ENCODE measurements at places on chromosomes 5 and 9.

DNA sequence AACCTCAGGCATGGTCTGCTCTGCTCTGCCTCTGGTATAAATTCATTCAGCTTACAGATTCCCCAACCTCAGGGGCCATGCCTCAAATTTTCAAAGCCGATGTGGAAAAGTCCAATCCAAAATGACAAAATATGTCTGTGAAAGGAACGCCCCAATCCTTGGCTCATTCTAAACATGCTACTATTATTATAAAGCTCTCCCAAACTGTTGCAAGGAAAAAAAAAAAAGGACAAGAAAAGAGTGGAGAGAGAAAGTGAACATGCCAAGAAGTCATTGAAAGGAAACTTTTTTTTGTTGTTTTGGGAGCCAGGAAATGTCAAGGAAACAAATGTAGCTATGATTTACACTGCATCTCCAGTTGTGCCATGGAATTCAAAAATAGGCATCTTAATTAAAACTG lies 3.8 kb downstream of the COL23A1 start:
- DNase-seq: no peak

- DNase-seq: peak; percentile 40
Observed at GRCh38 chr5:142716963-142717362, 31.1 kb upstream of the FGF1 start.

DNA sequence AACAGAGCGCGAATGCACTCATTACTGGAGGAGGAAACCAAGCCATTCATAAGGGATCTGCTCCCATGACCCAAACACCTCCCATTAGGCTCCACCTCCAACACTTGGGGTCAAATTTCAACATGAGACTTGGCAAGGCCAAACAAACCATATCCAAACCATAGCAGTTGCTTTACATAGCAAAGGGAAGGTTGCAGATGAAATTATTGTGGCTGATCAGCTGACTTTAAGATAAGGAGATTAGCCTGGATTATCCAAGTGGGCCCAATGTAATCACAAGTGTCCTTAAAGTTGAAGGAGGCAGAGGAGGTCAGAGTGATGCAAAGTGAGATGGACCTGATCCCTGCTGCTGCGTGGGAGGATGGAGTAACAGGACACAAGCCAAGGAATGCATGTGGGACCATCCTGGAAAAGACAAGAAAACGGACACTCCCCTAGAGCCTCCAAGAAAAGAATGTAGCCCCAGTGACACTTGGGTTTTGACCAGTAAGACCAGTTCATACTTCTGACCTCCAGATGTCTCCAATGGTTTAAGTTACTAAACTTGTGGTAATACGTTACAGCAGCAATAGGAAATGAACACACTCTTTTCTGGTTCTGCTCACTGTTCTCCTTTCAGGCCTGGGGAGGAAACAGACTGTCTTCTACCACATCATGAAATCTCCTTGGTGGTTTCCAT lies 167.3 kb downstream of the GNAQ start:
- peak; percentile 63 for DNase-seq

- no peak for DNase-seq
Observed at GRCh38 chr5:164651546-164652275, 1146.3 kb downstream of the MAT2B start.

DNA sequence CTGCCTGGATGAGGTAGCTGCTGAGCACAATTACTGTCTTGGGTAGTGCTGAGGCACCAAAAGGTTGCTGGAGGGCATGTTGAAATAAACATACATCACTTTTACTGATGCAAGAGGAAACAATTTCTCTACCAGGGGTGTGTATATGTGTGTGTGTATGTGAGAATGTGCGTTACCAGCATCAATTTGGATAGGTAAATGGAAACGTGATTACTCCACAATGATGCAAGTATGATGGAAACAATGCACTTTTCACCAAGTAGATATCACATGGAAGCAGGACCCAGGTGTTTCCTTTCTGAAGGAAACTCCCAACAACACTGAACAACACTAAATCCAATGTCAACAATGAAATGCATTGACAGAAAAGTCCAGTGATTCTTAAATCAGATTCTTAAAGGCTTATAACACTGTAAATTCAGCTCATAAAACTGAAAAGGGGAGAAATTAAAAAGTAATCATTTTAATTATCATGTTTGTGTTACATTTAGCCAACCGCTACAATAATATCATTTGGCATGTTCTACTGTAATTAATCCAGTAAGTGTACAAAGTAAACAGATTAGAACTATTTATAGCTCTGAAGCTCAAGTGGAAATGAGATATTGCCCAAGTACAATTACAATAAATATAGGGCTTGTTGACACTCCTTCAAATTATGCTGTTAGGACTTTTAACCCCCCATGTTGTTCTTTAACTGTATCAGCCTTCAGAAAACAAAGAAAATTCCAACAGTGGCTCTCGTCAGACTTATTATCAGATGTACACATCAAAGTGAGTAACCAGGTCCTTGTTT lies 25.3 kb downstream of the YIPF5 start:
- DNase-seq: no peak

DNA sequence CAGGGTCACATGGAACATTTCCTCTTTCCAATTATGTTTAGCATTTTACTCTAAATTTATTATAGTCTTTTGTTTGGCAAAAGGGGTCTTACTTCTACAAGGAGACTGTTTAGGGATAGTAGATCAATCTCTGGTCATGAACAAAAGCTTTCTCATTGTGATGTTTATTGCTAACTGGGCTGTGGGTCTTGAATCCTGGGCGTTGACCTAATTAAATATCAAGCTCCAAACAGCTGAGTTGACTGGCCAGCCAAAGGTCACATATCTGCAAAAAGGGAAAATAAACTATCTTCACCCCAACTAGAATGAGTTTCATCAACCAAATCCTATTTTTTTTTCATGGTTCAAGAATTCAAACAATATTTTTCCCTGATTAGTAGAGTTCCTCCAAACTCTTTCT lies 245.4 kb upstream of the TUT7 start:
- DNase-seq: no peak

DNA sequence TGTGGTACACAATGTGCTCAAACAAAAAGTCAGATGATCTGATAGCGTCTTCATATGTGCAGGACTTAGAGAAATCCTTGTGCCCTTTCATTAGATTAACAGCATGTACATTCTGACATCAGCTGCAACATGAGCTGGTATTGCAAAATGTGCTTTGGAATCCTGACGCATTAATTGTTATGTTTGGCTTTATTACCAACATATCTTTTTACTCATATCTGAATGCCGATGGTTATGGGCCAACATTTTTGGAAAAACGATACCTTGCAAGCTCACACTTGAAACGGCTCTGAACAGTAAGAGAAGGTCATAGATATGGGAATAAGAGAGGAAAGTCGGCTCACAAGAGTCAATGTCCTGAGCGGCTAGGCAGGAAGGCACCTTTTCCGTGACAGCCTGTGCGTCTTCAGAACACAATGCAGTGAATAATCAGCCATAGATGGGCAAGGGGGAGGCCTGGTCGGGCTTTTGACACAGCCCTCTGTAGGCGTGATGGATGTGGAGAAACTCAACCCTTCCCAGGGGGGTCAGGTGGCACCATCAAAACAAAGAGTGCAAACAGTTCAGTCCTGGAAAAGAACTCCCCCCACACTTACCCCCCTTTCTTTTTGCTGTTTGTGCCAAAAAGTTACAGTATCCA lies 36.4 kb upstream of the GAS1 start:
- no peak for DNase-seq

DNA sequence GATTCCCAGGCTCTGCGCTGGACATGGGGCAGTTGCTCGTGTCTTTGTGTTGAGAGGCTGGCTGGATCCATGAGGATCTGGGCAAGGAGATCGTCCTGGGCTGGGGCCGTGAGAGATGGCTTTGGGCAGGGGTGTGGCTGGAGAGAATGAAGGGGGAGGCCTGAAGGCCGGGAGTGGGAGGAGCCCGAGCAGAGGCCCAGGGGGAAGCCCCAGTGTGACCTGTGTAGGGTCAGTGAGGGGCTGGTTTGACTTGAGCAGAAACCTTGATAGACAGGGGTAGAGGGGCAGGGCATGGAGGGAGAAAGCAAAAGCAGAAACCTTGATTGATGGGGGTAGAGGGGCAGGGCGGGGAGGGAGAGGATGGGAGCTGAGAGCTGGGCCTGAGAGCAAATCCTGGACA lies 54.4 kb upstream of the ASS1 start:
- no peak for DNase-seq

- DNase-seq: no peak
Observed at GRCh38 chr5:59126708-59127573, 544.1 kb downstream of the RAB3C start.

DNA sequence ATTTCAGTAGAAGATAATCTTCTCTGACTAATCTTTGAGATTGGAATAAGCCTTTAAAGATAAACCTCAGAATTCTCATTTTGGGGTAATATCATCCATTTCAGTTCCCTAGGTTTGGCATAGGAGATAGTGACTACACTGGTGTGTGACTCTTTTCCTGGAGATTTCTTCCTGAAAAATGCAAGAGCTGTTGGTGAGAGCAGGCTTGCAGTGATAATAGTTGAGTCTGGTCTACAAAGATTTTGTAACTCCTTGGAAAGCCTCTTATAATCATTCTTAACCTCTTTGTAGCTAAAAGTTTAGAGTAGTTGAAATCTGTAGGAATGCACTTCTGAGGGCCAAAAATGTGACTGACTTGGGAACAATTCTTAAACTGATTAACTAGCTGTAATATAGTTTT lies 23.4 kb downstream of the RANBP17 start:
- no peak for DNase-seq

DNA sequence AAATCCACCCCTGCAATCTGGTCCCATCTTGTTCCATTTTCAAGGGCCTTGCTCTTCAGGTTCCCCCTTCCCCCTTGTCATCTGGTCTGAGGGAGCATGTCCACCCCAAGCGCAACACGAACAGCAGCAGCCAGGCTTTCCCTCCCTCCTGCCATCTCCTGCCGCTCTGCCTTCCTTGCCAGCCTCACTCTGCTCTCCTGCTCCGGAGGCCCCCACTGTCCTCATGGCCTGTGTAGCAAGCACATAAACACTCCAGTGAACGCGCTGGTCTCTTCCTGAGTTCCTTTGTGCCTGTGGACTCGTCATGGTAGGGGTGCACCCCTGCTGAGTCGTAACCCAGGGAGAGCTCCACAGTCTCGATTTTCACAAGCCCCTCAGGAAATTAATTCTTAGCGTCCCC lies 29.9 kb downstream of the TENT4A start:
- no peak for DNase-seq

GRCh38 chr5:14268738-14269137 lies 125.6 kb downstream of the TRIO start:
- no peak for DNase-seq

- no peak for DNase-seq
Observed at GRCh38 chr9:129473523-129474244, 147.2 kb downstream of the C9orf50 start.

GRCh38 chr5:36948041-36948440 lies 71.5 kb downstream of the NIPBL start:
- DNase-seq: no peak

GRCh38 chr9:89387197-89387849 lies 69.0 kb downstream of the SECISBP2 start:
- DNase-seq: no peak

DNA sequence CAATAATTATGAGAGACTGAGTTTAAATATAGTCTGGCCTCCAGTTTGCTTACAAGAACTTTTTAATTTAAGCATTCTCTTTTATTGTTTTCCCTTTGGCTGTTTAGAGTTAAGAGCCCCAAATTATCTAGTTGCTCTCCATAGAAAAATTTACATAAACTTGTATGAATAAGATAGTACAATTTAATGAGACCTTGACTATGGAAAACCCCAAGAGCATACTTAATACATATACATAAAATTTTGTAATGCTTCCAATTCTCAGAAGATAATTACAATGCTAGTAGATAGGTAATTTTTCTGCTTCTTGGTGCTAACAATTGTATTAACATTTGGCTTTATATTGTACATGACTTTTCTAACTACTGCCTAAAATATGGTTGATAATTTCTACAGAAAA lies 20.3 kb upstream of the MSH3 start:
- DNase-seq: no peak

- DNase-seq: no peak
Observed at GRCh38 chr5:19739671-19740070, 248.3 kb downstream of the CDH18 start.

DNA sequence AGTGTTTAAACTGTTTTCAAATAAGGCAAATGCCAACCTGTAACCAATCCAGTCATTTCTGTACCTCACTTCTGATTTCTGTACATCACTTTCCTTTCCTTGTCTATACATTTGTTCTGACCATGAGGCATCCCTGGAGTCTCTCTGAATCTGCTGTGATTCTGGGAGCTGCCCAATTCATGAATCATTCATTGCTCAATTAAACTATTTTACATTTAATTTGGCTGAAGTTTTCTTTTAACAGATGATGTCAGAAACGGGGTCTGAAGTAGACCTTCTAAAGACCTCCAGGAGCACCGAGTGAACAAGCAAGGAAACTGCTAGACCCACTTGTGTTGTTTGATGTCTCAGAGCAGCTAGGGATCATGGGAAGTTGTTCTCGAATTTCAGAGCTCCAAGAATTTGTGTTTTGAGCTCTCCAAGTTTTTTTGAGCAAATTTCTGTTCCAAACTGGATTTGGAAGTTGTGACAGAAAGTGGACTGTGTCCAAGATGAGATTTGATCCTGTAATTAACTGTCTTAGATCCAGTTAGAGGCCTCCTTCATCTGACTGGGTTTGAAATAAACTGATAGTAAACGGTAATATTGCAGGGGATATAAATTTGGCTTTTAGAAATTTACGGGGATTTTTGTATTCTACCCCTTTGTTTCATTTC lies 490.8 kb upstream of the ST8SIA4 start:
- DNase-seq: no peak

GRCh38 chr5:123471385-123471784 lies 40.6 kb upstream of the CSNK1G3 start:
- DNase-seq: no peak

GRCh38 chr9:37995961-37996818 lies 72.8 kb downstream of the SHB start:
- peak; percentile 55 for DNase-seq

DNA sequence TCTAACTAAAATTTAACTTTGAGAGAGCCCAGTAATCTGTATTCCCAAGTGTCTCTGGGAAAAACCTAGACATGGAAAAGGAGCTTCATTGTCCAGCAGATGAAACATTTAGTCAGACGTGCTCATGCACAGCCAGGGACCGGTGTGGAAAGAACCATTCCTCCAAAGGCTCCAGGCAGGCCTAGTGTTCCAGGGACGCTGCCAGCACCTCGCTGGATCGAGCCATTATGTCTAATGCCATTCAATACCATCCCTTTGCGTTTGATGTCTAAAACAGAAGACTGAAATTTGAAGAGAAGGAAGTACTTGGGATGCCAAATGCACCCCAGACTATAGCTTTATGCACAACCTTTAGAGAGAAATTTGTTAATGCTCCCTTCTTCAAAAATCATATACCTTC lies 1.4 kb upstream of the CHSY3 start:
- DNase-seq: no peak

- DNase-seq: no peak
Observed at GRCh38 chr5:33999978-34000377, 7.9 kb downstream of the AMACR start.

- no peak for DNase-seq
Observed at GRCh38 chr5:27318701-27319100, 280.3 kb upstream of the CDH9 start.
